ENCODE measurements at places on chromosomes 16 and 17.
A peak's percentile ranks its signal among the peaks of the same experiment; 100 is the strongest.

DNA sequence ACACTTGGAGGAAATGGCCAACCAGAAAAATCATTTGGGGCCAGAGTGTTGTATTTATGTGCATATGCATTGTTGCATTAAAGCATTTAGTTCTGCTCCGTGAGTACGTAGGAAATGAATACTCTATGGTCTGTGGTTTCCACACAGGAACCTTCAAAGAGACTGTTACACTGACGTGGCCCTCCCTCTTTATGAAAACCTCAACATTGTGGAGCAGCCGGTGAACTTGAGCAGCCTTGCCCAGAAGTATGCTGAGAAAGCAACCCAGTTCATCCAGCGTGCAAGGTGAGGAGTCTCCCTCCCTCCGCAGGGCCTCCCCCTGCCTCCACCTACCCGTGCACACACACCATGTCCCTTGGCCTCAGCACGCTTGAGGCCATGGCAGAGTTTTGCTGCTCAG, 65.2 kb downstream of the ARSG start:
- DNase-seq, result peak; percentile 69

GRCh38 chr16:12611006-12611477, 192.6 kb downstream of the CPPED1 start:
- no peak for DNase-seq

- no peak for DNase-seq
Observed at GRCh38 chr16:2520784-2521531, 787 bp downstream of the AMDHD2 start.

GRCh38 chr17:27569257-27569722, 61.7 kb upstream of the LGALS9 start:
- peak; percentile 38 for DNase-seq

- peak; percentile 74 for DNase-seq
Observed at GRCh38 chr16:30628628-30629540, 18.7 kb upstream of the ZNF689 start.

- DNase-seq, result peak; percentile 45
Observed at GRCh38 chr16:51818342-51818944, 667.4 kb upstream of the SALL1 start.

DNA sequence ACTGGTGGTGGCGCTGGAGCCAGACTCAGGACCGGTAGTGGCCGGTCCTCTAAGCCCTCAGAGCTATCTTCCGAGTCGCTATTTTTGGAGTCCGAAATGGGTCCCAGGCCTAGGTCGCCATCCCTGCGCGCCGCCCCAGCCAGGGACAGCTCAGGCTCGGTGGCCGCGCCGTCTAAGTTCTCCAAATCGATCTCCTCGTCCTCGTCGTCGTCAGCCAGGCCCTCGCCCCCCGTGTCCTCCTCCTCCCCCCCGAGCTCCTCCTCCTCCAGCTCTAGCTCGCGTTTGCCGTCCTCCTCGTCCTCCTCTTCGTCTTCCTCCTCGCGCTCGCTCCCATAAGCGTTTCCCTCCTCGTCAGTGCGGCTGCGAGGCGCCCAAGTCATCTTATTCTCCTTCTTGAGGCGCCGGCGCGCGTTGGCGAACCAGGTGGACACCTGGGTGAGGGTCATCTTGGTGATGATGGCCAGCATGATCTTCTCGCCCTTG, 1.6 kb downstream of the IRX3 start:
- no peak for DNase-seq

DNA sequence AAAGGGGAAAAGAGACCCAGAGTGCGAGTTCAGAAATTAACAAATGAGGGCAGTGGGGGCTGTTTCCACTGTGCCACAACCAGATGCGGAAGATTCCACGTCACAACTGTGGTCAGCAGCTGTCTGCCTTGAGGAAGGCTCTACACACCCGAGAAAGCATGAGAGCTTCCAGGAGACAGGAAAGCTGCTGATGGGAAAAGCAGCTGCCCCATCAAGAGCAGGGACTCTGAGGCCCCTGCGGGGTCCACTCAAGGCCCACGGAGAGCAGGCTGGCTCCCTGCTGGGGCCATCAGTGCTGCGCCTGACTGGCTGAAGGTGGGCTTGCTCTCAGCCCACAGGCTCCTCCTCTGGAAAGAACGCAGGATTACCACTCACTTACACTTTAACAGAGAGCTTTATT, 14.8 kb upstream of the TRAP1 start:
- DNase-seq, result no peak

DNA sequence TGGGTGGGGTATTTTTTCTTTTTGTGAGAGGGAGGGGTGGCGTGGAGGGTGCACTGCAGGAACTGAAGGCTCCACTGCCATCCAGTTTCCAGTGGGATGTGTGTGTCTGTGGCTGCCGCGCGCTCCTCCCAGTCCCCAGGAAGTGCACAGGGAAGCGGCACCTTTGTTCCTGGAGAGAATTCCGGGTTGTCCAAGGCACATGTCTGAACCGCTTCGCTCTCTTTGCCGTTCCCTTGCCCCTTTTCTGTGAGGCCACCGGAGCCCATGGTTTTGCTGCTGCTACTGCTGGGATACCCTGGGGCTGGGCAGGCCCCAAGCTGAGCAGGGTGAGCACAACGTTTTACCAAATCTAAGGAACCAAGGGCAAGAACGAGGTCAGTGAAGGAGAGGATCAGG, 19.5 kb downstream of the ACSF3 start:
- no peak for DNase-seq
